ENCODE measurements at places on chromosomes 7 and 10.

DNA sequence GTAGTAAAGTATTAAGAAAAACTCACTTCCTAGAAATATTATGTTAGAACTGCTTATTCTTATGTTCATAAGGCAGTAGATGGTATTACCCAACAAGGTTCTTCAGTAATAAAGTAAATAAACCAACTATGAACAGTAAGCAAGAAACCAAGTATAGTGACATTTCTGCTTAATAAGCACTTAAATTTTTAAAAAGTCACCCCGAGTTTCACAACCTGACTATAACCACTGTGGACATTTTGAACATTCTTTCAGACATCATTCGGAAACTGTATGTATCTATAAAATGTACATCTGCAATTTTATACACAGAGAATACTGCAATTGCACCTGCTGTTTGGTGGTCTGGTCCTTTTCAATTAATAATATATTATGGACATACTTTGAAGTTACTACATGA, 1073.6 kb downstream of the XPNPEP1 start:
- DNase-seq: no peak

DNA sequence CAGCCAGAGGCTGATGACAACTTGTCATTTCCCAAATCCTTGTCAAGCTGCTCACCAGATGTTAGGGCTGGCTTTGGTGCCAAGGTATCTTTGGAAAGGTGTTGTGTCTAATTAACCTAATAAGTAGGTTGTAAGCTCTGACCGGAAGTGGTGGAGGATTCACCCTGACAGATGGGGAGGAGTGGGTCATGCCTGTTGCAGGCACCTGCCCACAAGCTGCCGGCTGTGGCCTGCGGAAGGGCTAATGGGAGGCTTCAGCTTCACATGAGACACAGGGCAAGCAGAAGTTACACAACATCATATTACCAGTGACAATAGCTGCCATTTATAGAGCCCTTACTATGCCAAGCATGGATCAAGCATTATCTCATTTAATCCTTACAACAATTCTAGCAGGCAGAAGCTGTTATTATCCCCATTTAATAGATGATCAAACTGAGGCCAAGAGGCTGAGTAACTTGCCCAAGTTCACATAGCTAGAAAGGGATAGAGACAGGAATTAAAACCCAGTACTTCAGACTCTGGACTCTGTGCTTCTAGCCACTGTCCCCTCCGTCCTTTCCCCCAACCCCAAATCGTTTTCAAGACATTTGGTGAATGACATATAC, 63.1 kb upstream of the DUSP5 start:
- no peak for DNase-seq

DNA sequence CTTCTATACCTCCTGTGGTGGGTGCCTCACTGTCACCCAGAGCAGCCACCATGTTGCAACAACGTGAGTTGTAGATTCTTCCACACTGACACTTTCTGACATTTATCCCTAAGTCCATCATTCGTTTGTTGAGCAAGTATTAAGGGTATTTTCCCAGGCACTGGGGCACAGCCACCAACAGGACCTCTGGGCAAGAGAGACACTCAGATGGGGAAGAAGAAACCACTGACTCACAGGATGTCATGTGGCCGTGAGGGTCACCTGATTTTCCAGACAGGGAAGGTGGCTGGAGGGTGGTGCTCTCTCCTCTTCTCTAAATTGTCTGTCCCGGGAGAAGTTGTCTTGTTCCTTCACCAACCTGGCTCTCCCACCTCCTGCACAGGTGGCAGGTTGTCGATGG, 51.7 kb upstream of the PPIF start:
- DNase-seq: peak; percentile 98

DNA sequence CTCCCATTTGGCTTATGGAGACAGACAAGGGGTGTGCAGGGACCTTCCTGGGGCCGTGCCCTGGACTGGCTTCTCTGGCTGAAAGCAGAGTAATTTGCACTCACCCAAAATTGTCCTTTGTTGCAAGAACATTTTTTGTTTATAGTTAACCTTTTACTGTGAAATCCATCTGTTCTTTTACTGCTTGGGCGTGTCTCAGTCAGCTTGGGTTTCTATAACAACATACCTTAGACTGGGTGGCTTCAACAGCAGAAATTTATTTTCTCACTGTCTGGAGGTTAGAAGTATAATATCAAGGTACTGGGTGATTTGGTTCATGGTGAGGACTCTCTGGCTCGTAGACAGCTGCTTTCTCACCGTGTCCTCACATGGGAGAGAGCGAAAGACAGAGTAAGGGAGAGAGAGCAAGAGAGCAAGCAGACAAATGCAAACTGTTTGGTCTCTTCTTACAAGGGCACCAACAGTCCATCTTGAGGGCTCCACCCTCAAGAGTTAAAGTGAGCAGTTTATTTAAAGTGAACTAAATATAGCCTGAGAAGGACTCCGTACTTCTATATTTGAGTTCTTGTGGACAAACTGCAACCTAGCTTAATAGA, 131.0 kb upstream of the NPY start:
- no peak for DNase-seq

GRCh38 chr10:29877793-29878491, 181.4 kb downstream of the JCAD start:
- no peak for DNase-seq

GRCh38 chr7:150860978-150861295, 8.6 kb downstream of the AOC1 start:
- DNase-seq: no peak

DNA sequence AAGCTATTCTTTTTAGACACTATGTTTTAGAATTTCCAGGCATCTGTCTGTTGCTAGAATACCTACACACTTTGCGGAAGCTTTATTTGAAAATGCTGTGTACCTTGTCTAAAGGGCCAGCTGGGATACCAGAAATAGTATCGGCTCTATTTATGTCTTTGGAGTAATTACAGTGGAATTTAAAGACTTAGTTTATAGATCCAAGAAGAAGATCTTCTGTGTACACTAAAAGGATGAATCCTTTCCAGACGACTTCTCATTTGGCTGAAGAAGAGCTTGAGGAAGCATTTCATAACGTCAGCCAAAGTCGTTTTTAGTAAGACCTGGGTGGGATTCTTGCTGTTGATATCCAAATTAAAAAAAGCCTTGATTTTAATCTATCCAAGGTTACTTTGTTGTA, 365.9 kb downstream of the INHBA start:
- DNase-seq: no peak

- no peak for DNase-seq
These were observed 164.0 kb downstream of the CHRM2 start for GRCh38 chr7:137032436-137032835.
